ENCODE measurements at places on chromosomes 3 and 15.

DNA sequence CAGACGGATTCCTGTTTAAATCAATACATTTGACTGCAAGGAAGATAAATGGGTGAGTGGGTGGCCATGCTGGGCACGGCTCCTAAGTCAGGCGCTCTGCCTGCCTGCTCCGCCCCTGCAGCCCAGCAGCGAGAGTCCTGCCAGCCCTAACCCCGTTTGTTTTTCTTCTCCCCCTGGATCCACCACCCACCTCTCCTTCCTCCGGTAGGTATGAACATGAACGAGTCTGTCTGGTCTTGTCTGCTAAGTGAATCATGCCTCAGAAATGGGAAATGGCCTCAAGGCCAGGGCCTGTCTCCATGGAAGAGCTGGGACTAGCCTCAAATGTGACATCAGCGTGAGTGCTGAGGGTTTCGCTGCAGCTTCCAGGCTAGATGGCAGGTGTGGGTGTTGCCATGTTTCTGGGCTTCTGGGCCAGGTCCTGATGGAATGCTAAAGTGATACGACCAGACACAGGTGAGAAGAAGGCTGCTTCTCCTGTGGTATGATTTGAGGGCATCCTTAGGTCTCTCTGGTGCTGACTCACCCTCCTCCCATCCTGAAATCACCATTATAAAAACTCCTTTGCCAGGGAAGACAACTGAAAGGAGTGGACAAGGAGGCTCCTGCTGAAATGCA, 5.6 kb upstream of the FEM1B start:
- DNase-seq: no peak

- DNase-seq: no peak
Observed at GRCh38 chr15:62899090-62899493, 143.5 kb upstream of the TPM1 start.

DNA sequence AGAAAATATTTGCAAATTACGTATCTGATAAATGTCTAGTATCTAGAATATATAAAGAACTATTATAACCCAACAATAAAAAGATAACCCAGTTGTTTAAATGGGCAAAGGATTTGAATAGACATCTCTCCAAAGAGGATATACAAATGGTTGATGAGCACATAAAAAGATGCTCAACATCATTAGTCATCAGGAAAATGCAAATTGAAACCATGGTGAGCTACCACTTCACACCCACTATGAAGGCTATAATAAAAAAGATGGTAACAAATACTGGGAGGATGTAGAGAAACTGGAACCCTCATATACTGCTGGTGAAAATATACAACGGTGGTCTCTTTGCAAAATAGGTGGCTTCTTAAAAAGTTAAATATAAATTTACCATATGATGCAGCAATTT, 28.0 kb downstream of the RAD51 start:
- DNase-seq: no peak

- DNase-seq: no peak
Observed at GRCh38 chr3:32820971-32821685, 3.3 kb downstream of the TRIM71 start.

DNA sequence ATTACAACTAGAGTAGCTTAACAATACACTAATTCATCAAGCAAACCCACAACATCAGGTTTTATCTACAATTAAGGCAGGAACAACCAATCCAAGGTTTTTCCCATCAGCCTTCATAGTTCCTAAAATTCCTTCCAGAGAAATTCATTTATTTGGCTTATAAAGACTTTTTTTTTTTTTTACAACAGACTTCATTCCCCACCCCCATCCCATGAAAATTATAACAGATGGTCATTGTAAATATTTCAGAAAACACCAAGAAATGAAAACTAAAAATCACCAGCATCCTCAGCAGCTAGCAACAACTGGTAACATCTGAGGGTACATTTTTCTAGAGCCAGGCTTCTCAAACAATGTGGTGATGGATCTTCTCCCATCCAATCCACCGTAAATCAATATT, 11.0 kb downstream of the SH3BP5 start:
- DNase-seq: no peak

DNA sequence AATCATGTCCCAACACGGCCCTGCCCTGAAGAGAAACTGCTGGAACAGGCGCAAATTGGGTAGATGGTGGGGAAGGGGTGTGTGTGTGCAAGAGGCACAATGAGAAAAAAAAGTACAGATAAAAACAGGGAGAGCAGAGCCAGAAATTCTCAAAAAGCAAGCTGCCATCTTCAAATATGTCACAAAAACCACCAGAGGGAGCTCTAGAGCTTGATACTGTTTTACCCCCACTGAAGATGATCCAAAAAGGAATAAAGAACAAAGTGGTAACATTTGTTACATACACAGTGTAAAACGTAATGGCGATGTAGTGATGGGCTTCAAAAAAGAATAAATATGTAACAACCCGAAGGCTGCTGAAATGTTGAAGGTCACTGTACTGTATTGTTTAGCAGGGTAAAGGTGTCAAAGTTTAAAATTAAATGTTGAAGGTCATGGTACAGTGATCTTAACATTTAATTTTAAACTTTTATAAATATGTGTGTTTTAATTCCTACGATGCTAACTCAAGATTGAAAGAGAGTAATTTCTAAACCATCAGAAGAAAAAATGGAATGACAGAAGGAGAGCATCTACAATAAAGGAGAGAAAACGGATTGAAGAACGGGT, 6.0 kb downstream of the SNRPA1 start:
- DNase-seq: no peak

DNA sequence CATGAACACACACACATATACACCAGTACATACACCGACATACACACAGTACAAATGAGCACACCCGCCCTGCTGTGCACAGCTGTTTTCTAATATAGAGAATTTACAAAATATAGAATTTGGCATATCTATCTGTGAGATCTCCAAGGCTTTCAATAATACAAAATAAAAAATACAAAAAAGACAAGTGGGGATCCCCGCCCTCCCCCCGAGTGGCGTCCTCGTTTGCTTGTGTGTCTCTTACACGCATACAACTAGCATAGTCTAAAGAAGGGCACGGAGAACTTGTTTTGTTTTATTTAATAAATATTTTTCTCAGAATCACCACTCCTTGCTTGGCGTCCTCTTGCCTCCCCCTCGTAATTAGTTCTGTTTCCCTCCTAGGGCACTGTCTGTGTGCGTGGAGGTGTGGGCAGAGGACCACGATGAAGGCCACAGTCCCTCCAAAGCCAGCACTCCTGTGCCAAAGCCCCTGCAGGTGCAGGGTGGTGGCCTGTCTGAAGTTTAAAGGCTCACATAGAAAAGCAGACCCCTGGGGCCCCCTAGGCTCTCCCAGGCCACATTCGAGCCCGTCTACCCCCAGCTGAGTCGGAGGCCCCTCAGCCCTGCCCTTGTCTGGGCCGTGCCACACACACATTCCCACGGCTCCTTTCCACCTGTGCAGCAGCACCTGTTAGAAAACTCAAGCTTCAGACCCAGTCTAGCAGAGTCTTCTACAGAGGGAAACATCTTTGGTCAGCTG, 82.1 kb downstream of the SEC22A start:
- DNase-seq: no peak

DNA sequence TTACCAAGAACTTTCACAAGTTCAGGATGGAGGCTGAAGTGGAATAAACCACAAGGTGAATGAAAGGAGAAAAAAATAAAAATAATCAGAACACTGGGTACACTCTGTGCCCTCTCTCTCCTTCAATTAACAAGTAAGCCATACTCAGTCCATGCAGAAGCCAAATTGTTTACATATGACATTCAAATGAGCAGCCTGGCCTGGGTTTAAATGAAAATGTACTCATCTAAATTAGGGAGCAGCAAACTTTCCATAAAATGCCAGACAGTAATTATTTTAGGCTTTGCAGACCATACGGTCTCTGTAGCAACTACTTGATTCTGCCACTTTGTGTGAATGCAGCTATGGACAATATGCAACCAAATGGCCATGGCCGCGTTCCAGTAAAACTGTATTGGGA, 376.6 kb downstream of the MAGI1 start:
- no peak for DNase-seq

DNA sequence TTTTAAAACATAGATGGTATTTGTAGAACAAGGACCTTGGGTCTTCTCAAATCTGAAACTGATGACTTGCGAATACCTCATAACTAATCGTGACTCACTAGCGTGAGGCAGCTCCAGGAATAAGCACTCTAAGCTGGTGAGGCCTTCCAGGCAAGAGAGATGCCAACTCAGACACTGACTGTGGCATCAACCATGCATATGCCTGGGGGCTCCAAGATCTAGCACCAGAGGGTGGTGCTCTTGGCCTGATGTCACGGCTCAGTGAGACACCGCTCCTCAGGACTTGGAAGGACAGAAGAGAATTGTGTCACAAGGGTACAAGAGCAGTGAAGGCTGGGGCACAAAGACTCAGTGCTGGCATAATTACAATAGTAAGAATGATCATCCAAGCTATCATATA, 125.0 kb upstream of the TRIM42 start:
- no peak for DNase-seq

- no peak for DNase-seq
Observed at GRCh38 chr3:175704366-175705055, 845.4 kb downstream of the NAALADL2 start.

DNA sequence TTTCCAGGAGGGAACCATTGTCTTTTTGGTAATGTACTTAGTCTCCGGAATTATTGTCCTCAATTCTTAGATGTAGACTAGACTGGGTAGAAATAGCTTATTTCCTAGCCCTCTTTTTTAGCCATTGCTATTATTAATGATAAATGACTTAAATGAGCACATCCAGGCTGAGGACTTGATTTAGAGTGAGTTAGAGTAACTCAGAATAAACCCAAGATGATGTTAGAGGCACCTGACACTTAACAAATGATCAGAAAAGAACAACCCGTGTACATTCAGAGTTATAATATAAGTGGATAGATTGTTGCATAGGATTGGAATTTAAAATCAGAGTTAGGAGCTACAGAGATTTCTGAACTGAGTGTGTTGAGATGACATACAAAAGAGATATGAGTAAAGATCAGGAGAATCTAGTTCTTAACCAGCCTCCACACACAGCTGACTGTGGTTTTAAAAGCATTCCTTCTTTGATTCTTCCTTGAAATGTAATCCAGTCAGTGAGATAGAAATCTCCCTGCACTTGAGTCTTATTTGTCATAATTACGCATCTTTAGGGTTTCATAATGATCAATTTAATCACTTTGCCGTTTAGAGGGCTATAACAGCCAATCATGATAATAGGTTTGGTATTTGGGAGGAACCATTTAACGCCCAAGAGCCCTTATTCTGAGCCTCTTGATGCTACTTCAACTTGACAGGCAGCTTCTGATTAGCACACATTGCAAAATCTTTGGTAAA, 366.5 kb downstream of the GAP43 start:
- no peak for DNase-seq

GRCh38 chr15:81504170-81504905, 130.3 kb upstream of the TMC3 start:
- DNase-seq: no peak

GRCh38 chr15:73959012-73959581, 32.8 kb downstream of the LOXL1 start:
- no peak for DNase-seq
